Stimulated activated CD8-positive, alpha-beta memory T cell treated with anti-CD3 and anti-CD28 coated beads, Interleukin-2, amount 100 ng/mL, for 48 hours (primary cell): ENCODE measurements at places on chromosomes 1 and 21.

DNA sequence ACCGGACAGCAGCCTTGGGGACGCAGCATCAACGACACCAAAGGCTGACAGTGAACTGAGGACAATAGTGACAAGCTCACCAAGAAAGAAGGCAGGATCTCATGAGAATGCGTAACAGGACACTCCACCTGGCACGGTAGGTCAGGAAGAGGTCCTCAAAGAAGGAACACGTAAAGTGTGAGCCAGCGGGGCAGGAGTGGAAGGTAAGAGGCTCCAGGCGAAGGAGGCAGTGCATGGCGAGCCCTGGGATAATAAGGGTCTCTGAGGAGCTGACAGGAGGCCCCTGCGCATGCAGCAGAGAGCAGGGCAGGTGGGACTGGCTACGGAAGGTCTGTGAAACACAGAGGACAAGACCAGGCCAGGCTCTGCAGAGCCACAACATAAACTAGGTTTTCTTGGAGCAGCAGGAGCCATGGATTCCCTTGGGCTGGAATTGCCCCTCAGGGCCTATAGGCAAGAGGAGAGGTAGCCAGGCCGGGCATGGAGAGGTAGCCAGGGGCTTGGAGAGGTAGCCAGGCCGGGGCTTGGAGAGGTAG, 8.2 kb downstream of the LSS start:
- DNase-seq, result no peak

- DNase-seq, result no peak
These were observed 456 bp upstream of the SMYD2 start for GRCh38 chr1:214280386-214281020.

- DNase-seq, result no peak
These were observed 915.2 kb downstream of the TTLL7 start for GRCh38 chr1:83083589-83084224.

DNA sequence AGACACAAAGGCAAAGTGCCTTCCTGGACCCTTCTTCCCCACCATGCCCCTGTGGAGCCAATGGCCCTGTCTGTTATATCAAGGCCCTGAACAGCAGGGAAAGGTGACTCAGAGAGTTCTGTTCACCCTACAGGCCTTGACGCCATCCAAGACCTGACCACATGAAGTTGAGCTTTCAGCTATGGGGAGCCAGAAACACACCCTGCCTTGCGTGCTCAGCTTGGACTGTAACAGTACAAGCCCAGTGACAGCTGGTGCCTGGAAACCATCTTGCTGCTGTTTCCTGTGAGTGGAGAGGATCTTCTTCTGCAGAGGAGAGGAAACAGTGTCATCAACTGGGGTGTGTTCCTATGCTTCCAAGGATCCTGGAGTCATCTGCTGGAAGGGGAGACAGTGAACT, 165.0 kb upstream of the IRF2BP2 start:
- DNase-seq, result no peak

DNA sequence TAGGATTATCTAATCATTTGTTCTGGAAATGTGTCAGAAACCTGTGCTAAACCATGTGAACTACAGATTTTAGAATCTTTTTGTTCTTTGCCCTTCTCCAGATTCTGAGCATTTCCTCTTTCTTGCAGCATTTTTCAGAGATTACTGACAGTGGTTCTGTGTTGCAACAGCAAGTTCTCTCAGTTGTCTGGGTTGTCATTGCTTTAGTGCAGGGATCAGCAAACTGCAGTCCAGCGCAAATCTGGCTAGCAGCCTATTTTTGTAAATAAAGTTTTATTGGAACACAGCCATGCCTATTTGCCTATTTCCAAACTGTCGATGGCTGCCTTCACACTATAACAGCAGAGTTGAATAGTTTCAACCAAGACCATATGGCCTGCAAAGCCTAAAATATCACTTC, 66.3 kb upstream of the LRRC8D start:
- no peak for DNase-seq

DNA sequence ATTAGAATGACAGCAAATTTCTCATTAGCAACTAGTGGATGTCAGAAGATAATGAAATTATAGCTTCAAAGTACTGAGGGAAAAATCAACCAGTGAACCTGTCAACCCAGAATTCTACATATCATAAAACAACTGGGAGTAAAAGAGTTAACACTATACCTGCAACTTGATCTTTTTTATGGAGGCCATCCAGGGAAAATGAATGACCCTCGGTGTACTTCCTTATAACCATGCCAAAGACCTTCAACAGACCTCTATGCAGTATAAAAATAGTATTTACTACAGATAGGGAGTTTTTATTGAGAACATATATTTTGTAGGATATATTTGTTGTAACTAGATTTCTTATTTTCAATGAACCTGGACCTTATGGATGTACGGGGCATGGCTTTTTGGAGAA, 392.5 kb upstream of the ZRANB2 start:
- DNase-seq, result no peak

DNA sequence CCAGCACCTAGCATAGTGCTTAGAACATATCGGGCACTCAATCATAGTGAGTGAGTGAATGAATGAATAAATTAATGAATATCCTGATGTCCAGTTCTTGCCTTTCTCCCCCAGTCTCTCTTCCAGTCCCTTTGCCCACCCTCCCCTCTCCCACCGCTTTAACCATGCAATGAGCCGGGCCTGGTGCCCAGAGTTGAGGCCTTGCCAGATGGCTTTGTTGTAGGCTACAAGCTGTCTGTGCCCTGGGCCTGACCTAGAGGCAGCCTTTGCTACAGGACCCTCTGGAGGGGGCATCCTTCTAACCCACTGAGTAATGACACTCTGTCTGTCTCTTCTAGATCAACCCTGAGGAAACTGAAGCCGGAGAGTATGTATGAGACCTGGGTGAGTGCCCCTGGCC, 6.9 kb downstream of the CASQ1 start:
- no peak for DNase-seq

- DNase-seq, result no peak
These were observed 7.1 kb downstream of the RAD54L start for GRCh38 chr1:46254668-46255067.

- no peak for DNase-seq
These were observed 125.1 kb downstream of the CRB1 start for GRCh38 chr1:197393105-197393504.

GRCh38 chr21:45150638-45151131, 76.3 kb downstream of the ADARB1 start:
- no peak for DNase-seq

DNA sequence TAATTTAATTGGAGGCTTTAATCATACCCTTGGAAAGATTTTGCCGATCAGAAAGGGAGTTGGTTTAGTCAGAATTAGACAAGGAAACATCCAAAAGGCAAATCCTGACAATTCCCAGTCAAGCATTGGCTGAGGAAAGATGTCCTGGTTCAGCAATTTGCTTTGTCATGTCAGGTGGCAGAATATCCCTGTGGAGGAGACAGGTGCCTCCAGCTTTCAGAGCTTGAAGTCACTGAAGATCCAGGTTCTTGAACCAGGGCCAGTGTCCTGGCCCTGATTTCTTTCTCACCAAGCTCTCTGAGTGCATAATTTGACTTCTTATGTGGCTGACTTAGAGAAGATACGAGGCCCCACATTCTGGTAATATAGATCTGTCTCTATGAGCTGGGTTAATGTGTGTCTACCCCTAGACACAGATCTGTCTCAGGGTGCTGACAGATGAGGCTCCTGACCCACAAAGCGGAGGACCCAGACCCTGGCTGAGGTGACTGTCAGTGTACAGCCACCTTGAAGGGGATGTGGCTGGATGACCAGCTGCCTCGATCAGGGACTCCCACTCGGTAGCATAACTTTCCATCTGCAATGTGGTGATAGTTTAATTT, 118.9 kb downstream of the HHAT start:
- no peak for DNase-seq

- DNase-seq, result no peak
These were observed 16.9 kb upstream of the VANGL1 start for GRCh38 chr1:115624859-115625258.

GRCh38 chr1:63886340-63886739, 112.5 kb downstream of the ROR1 start:
- no peak for DNase-seq

GRCh38 chr1:167216809-167217208, 3.9 kb upstream of the POU2F1 start:
- DNase-seq, result no peak

GRCh38 chr1:71311376-71311775, 230.5 kb upstream of the ZRANB2 start:
- no peak for DNase-seq

DNA sequence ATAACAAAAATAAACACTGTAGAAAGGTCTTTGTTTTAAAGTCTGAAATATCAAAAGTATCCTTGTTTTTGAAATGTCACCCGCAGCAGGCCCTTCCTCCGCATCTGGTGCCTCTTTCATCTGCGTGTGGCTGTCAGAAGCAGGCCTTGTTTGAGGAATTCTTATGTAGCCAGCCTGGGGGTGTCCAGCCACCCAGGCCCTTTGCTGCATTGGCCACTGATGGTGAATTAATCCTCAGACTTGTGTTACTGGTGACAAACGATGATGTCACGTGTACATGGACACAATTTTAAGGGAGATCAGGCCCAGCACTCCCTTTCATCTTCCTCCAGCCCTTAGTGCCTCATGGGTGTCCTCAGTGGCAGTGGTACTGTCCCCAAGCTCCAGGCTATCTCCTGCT, 208.0 kb upstream of the GALNT2 start:
- DNase-seq, result no peak

GRCh38 chr1:80566867-80567266, 1233.9 kb upstream of the ADGRL2 start:
- DNase-seq, result no peak

DNA sequence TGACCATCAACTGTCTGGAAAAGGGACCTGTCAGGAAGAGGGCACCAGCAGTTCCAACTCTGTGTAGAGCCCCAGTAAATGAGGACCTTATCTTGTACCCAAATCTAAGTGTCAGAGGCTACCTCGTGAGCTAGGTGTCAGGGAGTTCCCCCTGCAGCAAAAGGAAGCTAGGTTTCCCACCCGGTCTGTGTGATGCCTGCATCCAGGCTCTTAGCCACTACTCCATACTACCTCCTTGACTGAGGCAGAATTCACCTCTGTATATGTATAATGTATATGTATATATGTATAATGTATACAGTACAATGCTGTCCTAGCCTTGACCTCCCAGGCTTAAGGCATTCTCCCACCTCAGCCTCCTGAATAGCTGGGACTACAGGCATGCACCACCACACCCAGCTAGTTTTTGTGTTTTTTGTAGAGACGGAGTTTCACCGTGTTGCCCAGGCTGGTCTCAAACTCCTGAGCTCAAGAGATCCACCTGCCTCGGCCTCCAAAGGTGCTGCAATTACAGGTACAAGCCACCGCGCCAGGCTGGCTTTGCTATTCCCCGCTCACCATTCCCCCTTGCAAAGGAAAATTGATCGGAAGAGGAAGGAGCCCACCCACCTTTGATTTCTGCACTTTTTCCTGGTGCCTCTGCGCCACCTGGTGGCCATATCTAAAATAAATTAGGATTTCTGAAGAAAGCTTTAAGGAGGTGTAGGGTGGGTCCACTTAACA, 15.7 kb upstream of the LUZP1 start:
- no peak for DNase-seq

GRCh38 chr1:1032424-1032823, 12.5 kb downstream of the AGRN start:
- DNase-seq, result no peak

DNA sequence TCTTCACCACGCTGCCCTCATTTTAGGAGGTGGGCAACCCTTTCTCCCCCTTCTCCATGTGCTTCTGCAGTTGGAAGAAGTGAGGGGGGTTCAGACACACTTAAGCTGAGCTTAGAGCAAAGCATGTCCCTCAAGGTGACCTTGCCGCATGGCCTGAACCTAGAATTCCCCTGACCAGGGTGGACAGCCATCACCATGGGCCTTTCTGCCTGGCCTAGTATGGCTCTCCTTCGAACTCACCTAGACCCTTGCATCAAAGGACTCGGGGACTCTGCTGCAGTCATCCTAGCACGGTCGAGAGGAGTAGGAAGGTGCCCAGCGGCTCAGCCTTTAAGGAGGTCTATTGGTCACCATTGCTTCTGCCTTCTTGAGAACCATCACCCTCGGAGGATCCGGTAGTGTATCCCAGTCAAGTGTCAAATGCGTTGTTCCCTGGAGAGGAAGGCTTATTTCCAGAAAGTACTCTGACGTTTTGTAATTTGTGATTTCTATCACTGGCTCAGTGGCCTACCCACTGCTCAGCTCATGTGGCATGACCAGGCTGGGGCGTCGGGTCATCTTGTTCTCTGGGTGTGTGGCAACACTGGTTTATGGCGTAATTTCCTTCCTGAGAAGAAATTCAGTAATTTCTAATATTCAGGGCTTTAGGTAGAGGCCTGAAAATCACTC, at the start of gene KCNE1:
Gene KCNE1 (minus strand): TSS at position 424 of the 669 bp plus-strand sequence. CDS start 62,576 bp downstream, outside the sequence.
- no peak for DNase-seq

- no peak for DNase-seq
These were observed 13.3 kb downstream of the KIF26B start for GRCh38 chr1:245168086-245168485.

- no peak for DNase-seq
These were observed 71.9 kb downstream of the ST3GAL3 start for GRCh38 chr1:43779266-43779665.

- no peak for DNase-seq
These were observed 287.8 kb upstream of the CHRM3 start for GRCh38 chr1:239098400-239099037.

GRCh38 chr1:176205332-176205914, 1.7 kb downstream of the COP1 start:
- DNase-seq, result no peak

DNA sequence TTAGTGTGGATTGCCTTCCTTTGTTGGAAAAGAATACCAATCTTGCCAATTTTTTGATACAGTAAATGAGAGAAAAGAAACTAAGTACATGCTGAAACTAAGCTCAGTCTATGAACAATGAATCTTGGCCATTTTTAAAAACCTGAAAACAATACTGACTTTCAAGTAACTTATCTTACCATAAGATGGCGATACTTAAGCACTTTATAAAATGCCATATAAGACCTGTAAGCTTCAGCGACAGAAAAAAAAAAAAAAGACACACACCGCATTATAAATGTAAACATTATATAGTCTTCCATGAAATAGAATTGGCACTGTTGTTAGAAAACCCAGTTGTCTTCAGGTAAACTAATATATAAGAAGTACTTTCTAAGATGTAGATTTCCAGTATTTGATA, 3.0 kb downstream of the OLFM3 start:
- DNase-seq, result no peak

DNA sequence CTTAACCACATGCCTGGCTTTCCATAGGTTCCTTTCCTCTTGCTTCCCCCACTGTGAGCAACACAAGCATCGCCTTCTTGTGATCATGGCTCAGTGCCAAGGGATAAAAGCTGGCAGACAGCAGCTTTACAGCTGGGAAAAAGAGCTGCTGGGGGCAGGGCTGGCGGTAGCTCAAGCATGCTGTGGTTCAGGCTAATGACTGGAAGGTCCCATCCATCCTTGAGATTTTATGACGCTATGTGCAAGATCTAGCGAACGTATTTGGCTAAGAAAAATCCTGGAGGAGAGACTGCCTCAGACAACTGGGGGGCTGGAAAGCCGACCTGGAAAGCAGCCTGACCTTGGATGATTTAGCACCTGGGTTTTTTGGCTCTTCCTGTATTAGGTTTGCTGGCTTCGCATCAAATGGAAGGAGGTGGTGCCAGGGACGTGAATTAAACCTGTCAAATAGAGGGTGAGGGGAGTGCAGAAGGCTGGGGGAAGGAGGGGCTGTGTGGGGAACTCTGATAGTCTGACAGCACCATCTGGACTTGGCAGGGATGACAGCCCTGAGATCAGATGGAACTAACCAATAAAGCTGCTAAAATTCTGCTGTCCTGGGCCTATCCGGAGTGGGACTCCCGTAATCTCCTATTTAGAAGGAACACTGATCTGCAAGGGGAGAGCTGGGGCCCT, 34.8 kb downstream of the ZMYND12 start:
- DNase-seq, result no peak

- no peak for DNase-seq
These were observed 95.2 kb downstream of the NPHP4 start for GRCh38 chr1:5896706-5897660.
